ENCODE measurements at places on chromosomes 13 and 19.

- DNase-seq, result no peak
Measured at GRCh38 chr13:31107109-31107508, 54.6 kb downstream of the HSPH1 start.

DNA sequence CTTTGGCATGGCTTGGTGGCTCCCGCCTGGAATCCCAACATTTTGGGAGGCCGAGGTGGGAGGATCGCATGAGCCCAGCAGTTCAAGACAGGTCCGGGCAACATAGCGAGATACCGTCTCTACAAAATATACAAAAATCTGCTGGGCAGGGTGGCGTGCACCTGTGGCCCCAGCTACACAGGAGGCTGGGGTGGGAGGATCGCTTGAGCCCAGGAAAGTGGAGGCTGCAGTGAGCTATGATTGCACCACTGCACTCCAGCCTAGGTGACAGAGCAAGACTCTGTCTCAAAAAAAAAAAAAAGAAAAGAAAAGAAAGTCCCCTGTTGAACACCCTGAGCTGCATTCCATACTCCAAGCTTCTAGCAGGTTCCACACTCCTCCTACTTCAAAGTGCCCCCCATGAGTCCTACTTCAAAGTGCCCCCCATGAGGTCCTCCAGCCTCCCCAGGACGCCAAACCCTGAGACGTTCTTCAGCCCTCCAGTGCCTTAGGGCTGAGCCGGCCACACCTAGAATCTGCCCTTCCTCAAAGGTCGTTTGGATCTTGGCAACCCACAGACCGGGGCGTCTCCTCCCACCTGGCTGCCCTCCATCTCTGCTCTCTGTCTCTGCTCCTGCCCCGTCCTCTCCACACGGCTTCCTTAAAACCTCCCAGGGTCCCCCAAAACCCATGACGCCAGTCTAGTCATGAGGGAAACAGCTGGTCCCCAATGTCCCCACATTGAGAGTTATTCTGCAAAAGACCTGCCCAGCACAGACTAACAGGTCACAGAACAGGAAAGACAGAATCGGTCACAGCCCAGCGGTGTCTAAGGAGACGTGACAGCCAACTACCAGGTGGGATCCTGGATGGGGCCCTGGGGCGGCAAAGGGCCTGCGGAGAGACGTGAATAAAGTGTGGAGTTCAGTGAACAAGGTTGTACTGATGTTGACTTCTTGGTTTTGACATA lies 4.8 kb downstream of the TJP3 start:
- peak; percentile 50 for DNase-seq

GRCh38 chr19:4474514-4475022 lies 2.5 kb downstream of the HDGFL2 start:
- DNase-seq, result no peak

DNA sequence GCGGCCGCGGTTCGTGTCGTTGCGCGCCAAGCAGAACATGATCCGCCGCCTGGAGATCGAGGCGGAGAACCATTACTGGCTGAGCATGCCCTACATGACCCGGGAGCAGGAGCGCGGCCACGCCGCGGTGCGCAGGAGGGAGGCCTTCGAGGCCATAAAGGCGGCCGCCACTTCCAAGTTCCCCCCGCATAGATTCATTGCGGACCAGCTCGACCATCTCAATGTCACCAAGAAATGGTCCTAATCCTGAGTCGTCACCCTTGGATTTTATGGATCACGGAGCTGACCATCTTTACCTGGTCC lies 475 bp downstream of the MRPL57 start:
- no peak for DNase-seq

- no peak for DNase-seq
Measured at GRCh38 chr19:19948800-19949199, 48.1 kb downstream of the ZNF93 start.

DNA sequence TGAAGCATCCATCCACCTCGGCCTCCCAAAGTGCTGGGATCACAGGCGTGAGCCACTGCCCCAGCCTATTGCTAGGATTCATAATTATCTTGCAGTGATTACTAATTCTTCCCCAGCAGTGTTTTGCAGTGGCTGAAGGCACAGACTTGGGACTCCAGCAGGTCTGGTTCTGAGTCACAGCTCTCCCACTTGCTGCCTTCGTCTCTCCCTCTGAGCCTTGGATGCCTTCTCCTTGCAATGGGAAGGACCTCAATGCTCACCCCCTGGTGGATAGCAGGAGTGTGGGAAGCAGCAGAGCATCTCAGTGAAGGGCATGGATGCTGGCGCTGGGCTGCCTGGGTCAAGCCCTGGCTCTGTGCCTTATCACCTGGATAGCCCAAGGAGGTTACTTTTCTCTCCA lies 37.6 kb upstream of the SHKBP1 start:
- peak; percentile 51 for DNase-seq

GRCh38 chr13:77177646-77178045 lies 149.2 kb downstream of the MYCBP2 start:
- DNase-seq, result no peak

DNA sequence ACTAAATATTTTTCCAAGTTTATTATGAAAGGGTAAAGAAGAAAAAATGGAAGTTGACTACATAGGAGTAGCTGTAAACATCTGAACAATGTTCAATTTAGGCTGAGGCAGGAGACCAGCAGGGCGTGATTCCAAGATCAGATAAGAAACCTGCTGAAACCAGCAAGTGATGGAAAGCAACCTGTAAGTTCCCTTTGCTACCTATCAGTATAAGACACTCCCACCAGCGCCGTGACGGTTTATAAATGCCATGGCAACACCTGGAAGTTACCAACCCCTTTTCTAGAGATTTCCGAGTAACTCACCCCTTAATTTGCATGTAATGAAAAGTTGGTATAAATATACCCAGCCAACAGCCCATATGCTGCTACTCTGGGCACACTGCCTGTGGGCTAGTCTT lies 1.1 kb upstream of the ZNF45 start:
- peak; percentile 31 for DNase-seq

- DNase-seq, result no peak
Measured at GRCh38 chr13:59538512-59538911, 625.2 kb downstream of the DIAPH3 start.

DNA sequence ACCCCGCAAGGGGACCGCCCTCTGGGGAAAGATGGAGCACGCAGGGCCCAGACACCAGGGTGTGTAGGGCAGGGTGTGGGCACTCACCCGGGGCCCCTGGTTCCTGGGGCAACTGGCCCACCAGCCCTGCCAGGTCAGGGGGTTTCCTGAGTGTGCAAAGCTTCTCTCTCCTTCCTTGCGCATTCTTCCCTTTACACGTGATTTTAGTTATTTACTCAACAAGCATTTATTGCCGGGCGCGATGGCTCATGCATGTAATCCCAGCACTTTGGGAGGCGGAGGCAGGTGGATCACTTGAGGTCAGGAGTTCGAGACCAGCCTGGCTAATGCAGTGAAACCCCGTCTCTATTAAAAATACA lies 20.4 kb downstream of the PRR36 start:
- DNase-seq, result no peak

DNA sequence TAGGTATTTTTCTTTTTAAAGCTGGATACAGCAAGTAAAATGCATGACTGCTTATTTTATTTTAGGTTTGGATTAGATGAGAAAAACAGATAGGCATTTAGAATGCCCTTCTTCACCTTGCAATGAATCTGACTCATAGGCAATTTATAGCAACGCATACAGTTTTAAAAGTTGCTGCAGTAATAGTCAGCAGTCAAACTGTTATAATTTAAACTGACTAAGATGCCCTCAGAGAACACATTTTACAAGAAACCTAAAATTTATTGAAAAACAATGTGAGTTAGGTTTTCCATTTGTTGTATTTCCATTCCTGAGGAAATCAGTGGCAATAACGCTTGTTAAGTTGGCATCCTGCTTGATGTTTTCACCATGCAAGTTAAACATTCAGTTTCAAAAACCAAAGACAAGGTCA lies 1128.2 kb upstream of the PCDH9 start:
- DNase-seq, result no peak

- no peak for DNase-seq
Measured at GRCh38 chr13:53005626-53006025, 23.0 kb upstream of the OLFM4 start.

GRCh38 chr13:111365149-111366005 lies 44.9 kb downstream of the TEX29 start:
- DNase-seq, result no peak

- peak; percentile 19 for DNase-seq
Measured at GRCh38 chr19:31339411-31339810, 9.8 kb downstream of the TSHZ3 start.

DNA sequence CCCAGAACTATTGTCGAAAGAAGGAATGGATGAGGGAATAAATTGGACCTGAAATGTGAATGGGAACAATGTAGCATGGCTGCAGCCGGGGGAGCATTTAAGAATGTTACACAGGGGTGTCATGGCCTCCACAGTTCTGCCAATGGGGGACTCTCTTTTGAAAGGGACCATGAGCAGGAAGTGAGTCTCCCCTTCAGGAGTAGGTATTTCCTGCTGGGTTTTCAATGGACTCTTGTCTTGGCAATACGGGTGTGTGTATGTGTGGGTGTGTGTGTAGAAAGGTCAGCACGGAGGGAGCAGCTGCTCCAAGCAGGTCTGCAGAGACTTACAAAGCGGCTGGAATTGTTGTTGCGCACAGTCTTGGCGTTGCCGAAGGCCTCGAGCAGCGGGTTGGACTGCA lies 24.4 kb downstream of the MYO1F start:
- peak; percentile 45 for DNase-seq

DNA sequence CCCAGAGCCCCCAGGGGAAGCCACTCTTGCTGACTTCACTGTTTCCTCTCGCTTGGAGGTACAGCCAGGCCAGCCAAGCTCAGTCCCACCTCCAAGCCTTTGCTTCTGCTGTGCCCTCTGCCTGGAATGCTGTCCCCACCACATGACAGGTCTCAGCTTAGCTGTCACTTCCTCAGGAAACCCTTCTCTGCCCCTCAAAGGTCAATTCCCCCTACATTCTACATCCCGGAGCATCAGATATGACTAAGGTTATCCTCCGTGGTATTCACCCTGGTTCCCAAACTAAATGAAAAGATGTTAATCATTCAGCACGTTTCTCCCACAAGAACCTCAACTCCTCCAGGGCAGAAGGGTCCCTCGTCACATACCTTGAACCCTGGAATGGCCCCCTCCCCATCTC lies 53.5 kb downstream of the PTPRS start:
- DNase-seq, result no peak

- DNase-seq, result no peak
Measured at GRCh38 chr13:99426426-99426825, 74.8 kb upstream of the TM9SF2 start.

DNA sequence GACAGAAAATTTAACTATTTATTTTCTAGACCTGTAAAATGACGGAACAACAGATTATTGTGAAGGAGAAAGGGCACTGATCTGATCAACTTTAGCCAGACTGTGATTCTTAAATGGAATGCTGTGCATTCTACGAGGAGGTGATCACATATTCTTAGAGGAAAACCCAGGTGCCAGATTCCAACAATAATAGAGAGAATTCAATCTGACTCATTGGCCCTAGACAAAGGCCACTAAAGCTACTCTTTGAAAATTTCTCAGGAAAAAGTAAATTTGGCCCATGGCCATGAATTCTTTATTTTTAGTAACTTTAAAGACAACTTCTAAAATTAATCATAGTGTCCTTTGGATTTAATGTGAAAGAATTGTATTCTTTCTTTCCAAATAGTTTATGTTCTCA lies 58.6 kb upstream of the POSTN start:
- DNase-seq, result no peak

DNA sequence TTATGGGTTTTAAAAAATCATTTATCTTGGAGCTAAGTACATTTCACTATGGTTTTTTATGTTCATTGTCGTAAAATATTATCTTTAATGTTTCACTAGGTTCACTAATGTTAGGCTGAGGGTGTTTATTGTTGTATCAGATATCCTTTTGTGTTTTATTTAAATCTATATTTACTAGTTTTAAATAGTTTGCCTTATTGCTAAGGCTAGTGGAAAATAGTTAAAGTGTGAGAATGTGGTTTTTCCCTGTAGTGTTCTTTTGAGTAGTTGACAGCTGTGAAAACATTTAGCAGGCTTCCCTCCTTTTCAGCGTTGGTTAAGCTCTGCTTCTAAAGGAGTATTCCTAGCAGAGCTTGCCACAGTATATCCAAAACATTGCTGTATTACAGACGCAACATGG lies 139.0 kb downstream of the TM9SF2 start:
- DNase-seq, result no peak

- no peak for DNase-seq
Measured at GRCh38 chr19:3751236-3751635, 10.3 kb downstream of the APBA3 start.

GRCh38 chr19:7597689-7598088 lies 2.0 kb downstream of the CAMSAP3 start:
- no peak for DNase-seq

- no peak for DNase-seq
Measured at GRCh38 chr13:47519626-47520025, 481.4 kb downstream of the SUCLA2 start.

- DNase-seq, result no peak
Measured at GRCh38 chr19:30231408-30232318, 140.5 kb upstream of the ZNF536 start.

DNA sequence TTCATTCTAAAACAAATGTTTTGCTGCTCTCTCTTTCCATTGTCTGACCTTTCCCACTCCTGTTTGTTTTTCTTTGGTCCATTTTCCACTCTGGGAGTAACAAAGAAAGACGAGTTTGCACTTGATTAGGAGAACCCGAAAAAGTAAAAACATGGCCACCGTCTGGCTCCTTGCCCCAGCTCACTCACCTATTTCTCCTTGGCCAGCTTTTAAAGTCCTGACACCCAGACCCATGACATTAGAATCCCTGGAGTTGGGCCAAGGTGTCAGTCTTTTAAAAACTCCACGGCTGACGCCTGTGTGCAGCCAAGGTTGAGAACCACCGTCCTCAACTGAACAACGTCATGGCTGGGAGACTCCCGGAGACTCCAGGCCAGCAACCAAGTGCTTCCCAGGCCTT lies 63.6 kb upstream of the FLT1 start:
- DNase-seq, result no peak

GRCh38 chr13:61696676-61697075 lies 281.0 kb upstream of the PCDH20 start:
- no peak for DNase-seq

- DNase-seq, result no peak
Measured at GRCh38 chr19:37127999-37128820, 44.3 kb downstream of the ZNF585A start.

- no peak for DNase-seq
Measured at GRCh38 chr13:66937423-66937822, 292.7 kb downstream of the PCDH9 start.

DNA sequence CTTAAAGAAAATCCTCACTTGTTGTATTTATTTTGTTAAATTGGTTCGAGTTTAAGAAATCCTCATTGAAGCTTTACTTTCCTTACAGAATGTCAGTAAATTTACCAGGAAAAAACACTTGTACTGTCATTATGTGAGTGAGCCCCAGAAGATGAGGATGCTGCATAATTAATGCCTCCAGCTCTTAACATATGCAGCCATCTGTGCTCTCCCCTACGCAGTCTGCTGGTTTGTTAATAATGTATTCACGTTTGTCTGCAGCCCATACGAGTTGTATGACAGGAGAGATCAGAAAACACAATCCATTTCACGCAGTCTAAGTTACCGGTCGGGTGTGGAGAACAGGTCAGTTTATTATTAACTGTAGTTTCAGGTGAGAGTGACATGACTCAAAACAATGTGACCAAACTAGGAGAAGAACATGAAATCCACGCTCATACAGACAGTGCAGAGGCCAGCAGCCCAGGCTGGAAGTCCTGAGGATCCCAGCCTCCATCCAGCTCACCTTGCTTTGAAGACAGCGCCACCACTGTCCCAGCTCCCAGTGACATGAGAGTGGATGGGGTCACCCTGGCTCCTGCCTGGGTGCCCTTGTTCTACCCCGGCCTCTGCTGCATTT lies 19.8 kb upstream of the ATP11A start:
- peak; percentile 32 for DNase-seq

GRCh38 chr13:75870397-75870903 lies 234.3 kb downstream of the LMO7 start:
- peak; percentile 69 for DNase-seq

All from HT-29 (cell line).